Stimulated activated CD8-positive, alpha-beta memory T cell treated with anti-CD3 and anti-CD28 coated beads, Interleukin-15, amount 100 ng/mL, for 24 hours (primary cell): ENCODE measurements at places on chromosomes 4 and X.

DNA sequence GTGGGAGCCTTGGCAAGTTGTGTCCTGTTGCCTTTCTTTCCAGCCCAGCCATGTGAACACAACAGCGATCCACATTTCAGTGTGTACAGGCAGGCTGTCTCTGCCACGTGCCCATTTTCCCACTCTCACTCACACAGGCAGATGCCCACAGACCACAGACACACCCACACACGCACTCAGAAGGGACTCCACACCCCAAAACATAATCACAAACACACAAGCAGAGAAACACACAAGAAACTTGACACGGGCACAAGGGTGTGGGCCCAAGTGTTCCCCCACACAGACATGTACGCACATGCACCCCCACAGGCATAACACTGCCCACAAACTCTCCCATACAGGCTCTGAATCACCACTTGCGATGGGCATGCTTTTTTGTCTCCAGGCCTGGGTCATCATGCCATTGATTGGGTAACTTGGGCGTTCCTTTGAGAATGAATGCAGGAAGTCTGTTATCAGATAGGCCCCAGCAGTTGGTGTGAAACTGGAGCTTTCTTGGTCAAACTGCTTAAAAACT is 84.3 kb downstream of the NBDY start:
- DNase-seq: no peak

GRCh38 chr4:9703391-9703790 is 78.0 kb upstream of the DRD5 start:
- peak; percentile 37 for DNase-seq

- DNase-seq: no peak
These were observed 106.8 kb downstream of the HDAC8 start for GRCh38 chrX:72465889-72466288.

DNA sequence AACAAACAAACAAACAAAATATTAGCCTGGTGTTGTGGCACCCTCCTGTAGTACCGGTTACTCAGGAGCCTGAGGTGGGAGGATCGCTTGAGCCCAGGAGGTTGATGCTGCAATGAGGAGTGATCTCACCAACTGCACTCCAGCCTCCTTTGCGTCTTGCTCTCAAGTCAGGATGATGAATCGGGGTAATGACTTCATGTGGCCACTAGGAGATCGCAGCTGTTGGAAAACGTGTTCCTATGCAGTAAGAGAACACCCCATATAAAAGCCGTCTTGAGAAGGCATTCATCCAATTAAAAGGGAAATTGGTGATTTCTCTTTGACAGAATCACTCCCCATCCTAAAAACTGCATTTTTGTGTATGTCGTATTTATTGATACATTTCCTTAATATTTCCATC is 6.9 kb downstream of the CCNB3 start:
- DNase-seq: no peak

- DNase-seq: no peak
These were observed 6.4 kb downstream of the PITX2 start for GRCh38 chr4:110616238-110617074.

DNA sequence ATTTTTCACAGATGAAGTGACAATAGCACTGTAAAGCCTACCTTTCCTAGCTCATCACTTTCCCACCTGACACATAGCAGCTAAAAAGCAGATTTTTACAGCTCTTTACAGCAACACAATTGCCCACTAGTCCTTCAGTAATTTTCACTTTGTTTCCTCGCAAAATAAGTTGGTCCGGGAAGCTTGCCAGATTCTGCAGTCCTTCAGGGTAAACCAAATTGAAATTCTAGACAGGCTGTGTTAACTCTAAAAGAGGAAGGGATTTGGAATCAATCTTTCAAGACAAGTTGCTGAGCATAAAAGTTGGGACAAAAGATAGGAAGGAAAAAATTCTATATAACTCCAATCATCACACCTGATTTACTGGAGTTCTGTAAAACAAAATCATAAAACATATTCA is 8.7 kb downstream of the C1QTNF7 start:
- DNase-seq: no peak
